ENCODE measurements at places on chromosomes 2 and 18. TPM values are rescaled to one million over a fixed set of nuclear protein-coding genes. Genes with fewer than 3 reads are reported as not detected.
A peak's percentile ranks its signal among the peaks of the same experiment; 100 is the strongest.

Gene ZNF385B
- total RNA-seq, result 2.2 TPM

Gene GRP
- not detected for total RNA-seq

Gene HOXD11
- total RNA-seq, result not detected

Gene AMER3
- 0.13 TPM for total RNA-seq

Gene MAL
- total RNA-seq, result 0.22 TPM

Gene STARD6
- not detected for total RNA-seq

Gene TMEM178A
- 13.6 TPM for total RNA-seq

Gene UGT1A5
- total RNA-seq, result not detected

Gene PIEZO2
- total RNA-seq, result 10.7 TPM

Gene TBC1D8
- total RNA-seq, result 32.0 TPM

Gene PTGR3
- 13.8 TPM for total RNA-seq

Gene NT5C1B
- not detected for total RNA-seq

DNA sequence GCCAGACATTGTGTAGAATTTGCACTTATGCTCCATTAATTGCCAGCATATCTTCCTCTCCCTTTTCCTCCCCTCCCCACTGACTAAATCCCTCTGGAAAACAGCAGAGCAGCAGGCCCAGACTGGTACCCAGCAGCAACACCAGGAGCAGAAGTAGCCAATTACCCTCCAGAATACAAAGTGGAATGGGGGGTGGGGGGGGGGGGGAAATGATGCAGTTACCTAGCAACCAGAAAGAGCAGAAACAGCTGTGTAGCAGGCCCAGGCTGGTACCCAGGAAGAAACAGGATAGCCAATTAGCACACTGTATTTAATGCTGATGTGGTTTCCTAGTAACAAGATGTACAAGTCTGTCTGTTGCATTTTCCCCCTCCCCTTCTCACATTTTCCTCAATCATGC lies 52.3 kb downstream of the KLF7 start:
- no peak for DNase-seq

DNA sequence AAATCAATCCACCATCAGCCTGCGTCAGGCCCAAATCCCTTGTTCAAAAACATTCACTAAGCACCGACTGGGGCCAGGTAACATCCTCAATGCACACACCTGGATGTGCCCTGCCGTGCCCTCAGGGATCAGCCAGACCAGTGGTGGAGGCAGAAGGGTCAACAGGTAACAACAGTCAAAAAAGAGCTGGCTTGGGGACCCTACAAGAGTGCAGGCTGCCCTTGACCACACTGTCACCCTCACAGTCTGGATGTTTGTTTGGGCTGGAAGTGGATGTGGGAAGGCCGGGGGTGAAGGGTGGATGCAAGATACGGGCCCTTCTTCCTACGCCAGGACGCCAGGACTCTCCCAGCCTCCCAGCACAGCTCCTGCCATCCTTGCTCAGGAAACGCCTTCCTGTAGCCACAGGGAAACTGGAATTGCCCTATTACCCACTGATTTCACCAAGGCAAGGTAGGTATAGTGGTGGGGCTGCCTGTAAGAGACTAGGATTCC lies 2.7 kb downstream of the BIN1 start:
- peak; percentile 6 for DNase-seq

GRCh38 chr2:215664847-215665525 lies 229.1 kb upstream of the FN1 start:
- DNase-seq, result no peak

GRCh38 chr2:167140767-167141166 lies 252.5 kb downstream of the XIRP2 start:
- no peak for DNase-seq

DNA sequence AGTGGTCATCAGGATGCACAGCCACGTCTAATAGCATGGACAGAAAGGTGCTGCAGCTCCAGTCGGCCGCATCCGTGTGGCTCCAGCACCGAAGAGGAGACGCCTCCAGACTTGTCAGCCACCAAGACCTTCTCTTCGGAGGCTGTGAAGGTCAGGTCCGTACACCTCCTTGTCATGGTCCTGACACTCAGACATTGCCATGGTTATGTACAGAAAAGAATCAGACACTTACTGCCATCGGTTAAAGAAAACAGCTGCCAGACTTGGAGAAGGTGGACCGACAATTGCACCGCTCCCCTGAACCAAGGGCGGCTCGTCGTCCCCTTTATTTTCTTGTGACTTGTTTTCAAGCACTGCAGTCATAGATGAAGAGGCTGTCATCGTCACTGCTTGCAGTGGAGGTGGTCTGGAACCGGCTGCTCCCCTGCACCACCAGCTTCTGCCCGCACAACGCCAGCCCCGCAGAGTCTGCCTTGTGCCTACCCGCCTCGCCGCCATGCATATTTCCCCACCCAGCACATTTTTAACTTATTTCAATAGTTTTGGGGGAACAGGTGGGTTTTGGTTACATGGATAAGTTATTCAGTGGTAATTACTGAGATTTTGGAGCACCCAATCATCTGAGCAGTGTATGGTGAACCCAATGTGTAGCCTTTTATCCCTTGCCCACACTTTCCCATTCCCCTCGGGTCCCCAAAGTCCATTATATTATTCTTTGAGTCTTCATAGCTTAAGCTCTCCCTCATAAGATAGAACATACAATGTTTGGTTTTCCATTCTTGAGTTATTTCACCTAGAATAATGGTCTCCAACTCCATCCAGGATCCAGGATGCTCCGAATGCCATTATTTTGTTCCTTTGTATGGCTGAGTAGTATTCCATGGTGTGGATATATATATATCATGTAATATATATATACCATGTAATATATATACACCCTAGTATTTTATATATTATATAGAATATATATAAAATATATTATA lies 18.1 kb downstream of the FBXO48 start:
- DNase-seq, result no peak

DNA sequence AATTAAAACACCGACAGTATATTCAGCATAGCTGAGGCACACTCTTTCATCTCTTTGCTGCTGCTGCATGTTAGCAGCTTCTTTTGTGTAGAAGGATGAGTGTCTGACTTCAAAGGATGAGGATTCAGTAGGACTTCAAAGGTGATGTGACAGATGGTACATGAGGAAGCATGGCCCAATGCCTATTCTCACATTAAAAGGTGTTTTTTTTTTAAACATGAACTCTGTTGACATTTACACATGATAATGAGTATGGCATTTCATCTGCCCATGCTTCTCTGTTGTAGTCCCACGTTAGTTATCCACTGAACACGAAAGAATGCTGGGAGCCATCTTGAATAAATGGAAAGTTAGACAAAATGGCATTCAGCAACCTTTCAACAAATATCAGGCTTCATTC lies 1950.8 kb upstream of the PIK3C3 start:
- no peak for DNase-seq

DNA sequence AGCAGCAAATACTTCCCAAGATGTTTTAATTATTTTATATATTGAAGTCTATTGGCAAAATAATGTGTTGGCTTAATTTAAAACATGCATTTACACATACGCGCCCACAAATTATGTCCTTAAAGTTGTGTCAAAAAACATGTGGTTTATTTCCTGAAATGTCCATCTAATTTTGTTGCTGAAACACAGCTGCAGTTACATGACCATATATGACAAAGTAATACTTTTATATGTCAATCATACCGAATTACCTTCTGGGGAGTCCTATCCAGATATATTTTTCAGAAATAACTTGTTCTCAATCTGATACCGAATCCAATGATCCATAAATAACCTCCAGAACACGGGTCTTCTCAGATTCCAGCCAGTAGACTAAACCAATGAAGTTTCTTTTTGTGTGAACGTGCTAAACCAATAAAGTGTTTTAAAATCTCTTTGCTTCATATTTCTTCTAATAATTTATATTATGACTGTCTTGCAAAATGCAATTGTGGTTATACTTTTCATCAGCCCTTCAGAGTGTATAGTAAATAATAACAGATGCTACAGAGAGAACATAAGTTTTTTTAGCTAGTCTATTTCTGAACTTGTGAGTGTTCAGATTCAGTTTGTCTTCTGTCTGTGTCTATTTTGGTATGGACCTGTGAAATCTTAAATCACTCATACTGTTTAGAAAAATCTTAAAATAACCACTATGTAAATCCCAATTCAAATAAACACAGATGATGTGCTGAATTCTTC lies 2.4 kb downstream of the SCG2 start:
- DNase-seq, result no peak

GRCh38 chr2:118613737-118614136 lies 233.7 kb downstream of the EN1 start:
- no peak for DNase-seq

GRCh38 chr2:237154082-237154638 lies 68.5 kb downstream of the COPS8 start:
- DNase-seq, result peak; percentile 64

GRCh38 chr18:22547807-22548561 lies 130.3 kb upstream of the CTAGE1 start:
- DNase-seq, result no peak

DNA sequence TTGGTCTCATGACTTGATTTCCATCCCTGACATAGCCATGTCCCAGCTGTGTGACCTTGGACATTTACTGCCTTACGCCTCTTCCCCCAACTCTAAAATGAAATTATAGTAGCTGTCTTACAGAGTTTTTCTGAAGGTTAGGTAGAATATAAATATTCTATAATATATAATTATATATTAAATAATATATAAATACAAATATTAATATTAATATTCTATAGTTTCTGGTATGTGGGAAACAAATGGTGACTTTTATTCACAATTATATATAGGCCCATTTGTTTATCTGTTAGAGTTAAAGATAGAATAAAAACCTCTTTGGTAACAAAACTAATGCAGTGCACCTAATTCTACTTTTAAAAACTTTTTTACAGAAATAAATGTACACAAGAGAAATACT lies 1.7 kb downstream of the RBBP8 start:
- DNase-seq, result no peak

GRCh38 chr2:3449086-3449485 lies 69.6 kb downstream of the TRAPPC12 start:
- DNase-seq, result no peak

- no peak for DNase-seq
Measured at GRCh38 chr2:69731147-69731970, 10.6 kb upstream of the ANXA4 start.

- no peak for DNase-seq
Measured at GRCh38 chr2:101704046-101704466, 6.5 kb downstream of the MAP4K4 start.

DNA sequence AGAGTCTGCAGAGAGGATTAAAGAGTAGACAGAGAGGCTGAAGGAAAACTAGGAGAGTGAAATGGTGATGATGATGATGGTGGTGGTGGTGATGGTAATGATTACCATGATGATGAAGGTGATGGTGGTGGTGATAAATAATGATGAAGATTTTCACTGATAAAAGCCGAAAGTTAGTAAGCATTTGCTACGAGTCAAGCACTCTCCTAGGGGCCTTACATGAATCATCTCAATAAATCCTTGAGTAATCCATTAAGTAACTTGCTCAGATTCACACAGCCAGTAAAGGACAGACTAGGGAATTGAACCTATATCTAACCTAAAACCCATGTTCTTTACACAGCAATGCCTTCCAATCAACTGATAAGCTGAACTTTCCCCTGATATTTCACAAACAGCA lies 106.7 kb upstream of the PGAP1 start:
- DNase-seq, result no peak

DNA sequence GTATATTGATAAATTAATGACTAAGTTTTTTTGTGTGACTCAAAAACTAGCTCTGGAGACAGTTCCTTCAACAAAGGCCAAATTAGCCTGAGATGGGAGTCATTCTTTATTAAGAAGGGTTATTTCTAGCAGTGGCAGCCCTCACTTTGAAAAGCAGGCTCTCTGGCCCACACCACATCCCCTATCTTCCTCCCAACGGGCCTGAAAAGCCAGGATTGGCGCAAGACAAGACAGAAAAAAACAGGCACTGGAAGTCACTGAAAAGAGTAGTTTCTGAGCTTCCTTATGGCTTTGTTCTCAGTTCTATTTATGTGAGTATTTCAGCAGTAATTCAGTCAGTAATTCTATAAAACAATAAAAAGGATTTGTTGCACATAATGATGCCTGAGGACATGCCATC lies 149.0 kb downstream of the LAMA3 start:
- no peak for DNase-seq

DNA sequence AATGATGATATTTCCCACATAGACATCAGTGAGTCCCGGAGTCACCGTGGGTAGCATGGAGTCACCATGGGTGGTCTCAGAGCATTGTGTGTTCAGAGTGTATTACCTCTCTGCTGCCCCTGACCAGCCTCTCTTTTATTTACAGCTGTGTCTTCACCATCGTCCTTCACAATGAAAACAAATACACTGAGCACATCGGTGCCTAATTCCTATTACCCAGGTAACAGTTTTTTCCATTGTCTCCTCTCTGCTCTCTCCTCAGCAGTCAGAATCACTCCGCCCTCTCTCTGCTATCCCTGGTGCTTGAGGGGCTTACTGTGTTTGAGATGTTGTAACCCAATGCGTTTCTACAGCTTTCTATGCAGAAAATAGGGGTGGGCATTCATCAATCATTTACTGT lies 361.5 kb upstream of the RAB12 start:
- no peak for DNase-seq

DNA sequence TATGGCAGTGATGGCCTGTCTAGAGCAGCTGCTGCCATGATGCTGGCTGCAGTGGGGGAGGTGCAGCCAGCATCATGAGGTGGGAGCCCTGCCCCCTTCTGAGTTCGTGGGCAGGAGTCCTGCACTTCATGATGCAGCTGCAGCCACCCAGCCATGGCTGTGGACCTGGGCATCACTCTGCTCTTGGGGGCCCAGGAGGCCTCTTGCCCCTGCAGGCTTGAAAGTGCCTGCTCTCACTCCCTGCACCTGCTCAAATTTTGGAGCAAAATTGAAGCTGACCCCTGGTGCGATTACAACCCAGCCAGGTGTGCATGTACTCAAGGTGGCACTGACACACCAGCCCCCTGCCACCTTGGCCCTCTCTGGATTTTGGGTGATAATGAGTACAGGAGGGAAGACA lies 712.9 kb downstream of the NUP35 start:
- no peak for DNase-seq

DNA sequence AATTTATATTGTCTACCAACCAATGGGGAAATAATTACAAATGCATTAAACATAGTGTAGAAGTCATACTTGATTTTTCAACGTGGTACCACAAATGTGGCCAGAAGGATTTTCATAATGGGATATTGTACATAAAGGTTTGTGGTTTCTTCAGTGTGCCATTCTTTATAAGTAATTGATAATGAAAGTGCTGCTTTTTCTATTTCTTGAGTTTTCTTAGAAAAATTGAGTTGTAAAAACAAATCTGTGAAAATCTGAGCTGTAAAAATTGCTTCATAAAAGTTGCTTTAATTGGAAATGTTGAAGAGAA lies 103.6 kb downstream of the KYNU start:
- no peak for DNase-seq

DNA sequence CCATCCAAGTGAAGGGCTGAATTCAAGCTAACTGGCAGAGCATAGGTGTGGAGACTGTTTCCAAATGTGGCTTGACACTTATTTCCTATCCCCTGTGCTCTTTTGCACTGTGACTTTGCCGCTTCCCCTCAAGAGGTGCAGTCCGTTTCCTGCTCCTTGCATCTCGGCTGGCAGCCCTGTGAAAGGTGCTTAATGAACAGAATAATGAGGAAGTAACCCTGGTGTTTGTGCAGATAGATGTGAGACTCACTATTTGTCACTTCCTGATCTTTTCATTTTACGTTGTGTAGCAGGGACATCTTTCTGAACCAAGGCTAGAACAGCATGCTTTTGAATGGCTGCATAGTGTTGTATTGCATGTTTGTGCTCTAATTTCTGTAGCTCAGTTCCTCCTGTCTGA lies 60.8 kb downstream of the CEP192 start:
- no peak for DNase-seq

GRCh38 chr2:234046521-234046920 lies 4.0 kb upstream of the SPP2 start:
- no peak for DNase-seq

Data from WTC11 (cell line).